Endothelial cell (in vitro differentiated cells): ENCODE measurements at places on chromosomes 4 and X.

- H3K4me1 ChIP-seq, result no peaks in the 10 kb centered on the region
- no peaks in the 10 kb centered on the region for H3K27me3 ChIP-seq
- H3K36me3 ChIP-seq, result no peaks in the 10 kb centered on the region
Measured at GRCh38 chrX:143674926-143675325, 39.0 kb upstream of the SLITRK4 start.

DNA sequence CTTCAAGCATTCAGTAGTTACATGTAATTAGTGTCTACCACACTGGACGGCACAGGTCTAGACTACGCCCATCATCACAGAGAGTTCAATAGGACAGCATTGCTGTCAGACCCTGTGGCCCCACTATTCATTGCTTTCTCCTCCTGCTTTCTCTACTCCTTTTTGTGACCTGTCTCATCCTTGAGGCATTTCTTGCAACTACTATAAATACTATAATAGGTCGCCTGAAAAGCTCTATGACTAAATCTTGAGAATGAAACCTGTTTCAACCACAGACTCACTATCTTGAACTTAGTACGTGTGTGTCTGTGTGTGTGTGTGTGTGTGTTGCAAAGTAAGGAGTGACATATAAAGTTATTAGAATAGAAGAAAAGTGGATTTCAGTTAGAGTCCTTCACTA lies 252.9 kb upstream of the KLF3 start:
- no peak overlapping the region for H3K4me3 ChIP-seq
- H3K27ac ChIP-seq, result no peak overlapping the region
- no peak for DNase-seq
- H3K27me3 ChIP-seq, result peaks cover 3% of the 10 kb centered on the region
- H3K4me1 ChIP-seq, result peaks cover 21% of the 10 kb centered on the region

DNA sequence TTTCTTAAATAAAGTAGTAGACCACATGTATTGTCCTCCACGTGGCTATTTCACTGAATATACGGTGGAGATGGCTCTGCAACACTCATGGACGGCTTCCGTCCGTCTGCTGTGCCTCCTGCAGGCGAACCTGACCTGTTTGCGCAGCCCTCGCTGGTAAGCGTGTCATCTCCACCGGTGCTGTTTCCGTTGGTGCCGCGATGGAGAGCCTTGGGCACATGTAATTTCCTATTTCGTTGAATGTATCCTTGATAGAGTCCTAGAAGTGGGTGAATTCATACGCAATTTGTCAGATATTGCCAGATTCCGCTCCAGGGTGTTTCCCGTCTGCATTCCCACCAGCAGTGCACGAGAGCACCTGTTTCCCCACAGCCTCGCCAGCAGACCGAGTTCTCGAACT lies 48.5 kb downstream of the HTT-AS start:
- H3K27ac ChIP-seq, result no peak overlapping the region
- H3K27me3 ChIP-seq, result peaks cover under 1% of the 10 kb centered on the region
- no peak for DNase-seq
- no peak overlapping the region for H3K4me3 ChIP-seq

- H3K36me3 ChIP-seq, result peaks cover 14% of the 10 kb centered on the region
- peak overlapping the region; percentile 100 for H3K27ac ChIP-seq
- H3K4me1 ChIP-seq, result peaks cover 4% of the 10 kb centered on the region
- H3K4me3 ChIP-seq, result peak overlapping the region; percentile 97
- peaks cover 21% of the 10 kb centered on the region for H3K27me3 ChIP-seq
Measured at GRCh38 chrX:41333003-41333743, 789 bp upstream of the DDX3X start.

GRCh38 chr4:188536826-188537225 lies 397.6 kb downstream of the TRIML1 start:
- no peak overlapping the region for H3K4me3 ChIP-seq
- no peaks in the 10 kb centered on the region for H3K36me3 ChIP-seq
- no peaks in the 10 kb centered on the region for H3K27me3 ChIP-seq
- no peaks in the 10 kb centered on the region for H3K4me1 ChIP-seq
- DNase-seq, result no peak

GRCh38 chrX:101265869-101266428 lies 25.2 kb downstream of the TAF7L start:
- H3K36me3 ChIP-seq, result no peaks in the 10 kb centered on the region
- H3K27ac ChIP-seq, result peak overlapping the region; percentile 88
- H3K4me1 ChIP-seq, result peaks cover 10% of the 10 kb centered on the region
- DNase-seq, result no peak
